Testis (tissue), 5 donors: ENCODE measurements at places on chromosomes 4 and X. TPM values are rescaled to one million over a fixed set of nuclear protein-coding genes. Genes with fewer than 3 reads are reported as not detected.

DNA sequence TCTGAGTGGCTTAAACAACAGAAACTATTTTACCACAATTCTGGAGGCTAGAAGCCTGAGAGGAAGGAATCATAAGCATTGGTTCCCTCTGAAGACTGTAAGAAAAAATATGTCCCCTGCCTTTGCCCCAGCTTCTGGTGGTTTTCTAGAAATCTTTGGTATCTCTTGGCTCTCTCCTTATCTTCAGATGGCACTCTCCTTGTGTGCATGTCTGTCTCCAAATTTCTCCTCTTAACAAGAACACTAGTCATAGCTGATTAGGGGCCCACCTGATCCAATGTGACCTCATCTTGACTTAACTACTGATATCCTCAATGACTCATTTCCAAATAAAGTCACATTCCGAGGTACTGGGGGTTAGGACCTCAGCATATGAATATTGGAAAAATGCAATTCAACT lies 635.0 kb upstream of the NR3C2 start:
- DNase-seq: no peak
- no peaks in the 10 kb centered on the region for H3K36me3 ChIP-seq
- H3K27ac ChIP-seq: no peak overlapping the region
- no peaks in the 10 kb centered on the region for H3K4me1 ChIP-seq

- H3K27ac ChIP-seq: no peak overlapping the region
- no peaks in the 10 kb centered on the region for H3K27me3 ChIP-seq
- H3K4me1 ChIP-seq: peaks cover 7% of the 10 kb centered on the region
- no peak for DNase-seq
Observed at GRCh38 chr4:2929469-2929868, 33.7 kb downstream of the NOP14 start.

GRCh38 chrX:73262991-73263390 lies 48.3 kb upstream of the NAP1L2 start:
- H3K4me1 ChIP-seq: no peaks in the 10 kb centered on the region
- no peak for DNase-seq
- no peaks in the 10 kb centered on the region for H3K27me3 ChIP-seq
- H3K27ac ChIP-seq: no peak overlapping the region

DNA sequence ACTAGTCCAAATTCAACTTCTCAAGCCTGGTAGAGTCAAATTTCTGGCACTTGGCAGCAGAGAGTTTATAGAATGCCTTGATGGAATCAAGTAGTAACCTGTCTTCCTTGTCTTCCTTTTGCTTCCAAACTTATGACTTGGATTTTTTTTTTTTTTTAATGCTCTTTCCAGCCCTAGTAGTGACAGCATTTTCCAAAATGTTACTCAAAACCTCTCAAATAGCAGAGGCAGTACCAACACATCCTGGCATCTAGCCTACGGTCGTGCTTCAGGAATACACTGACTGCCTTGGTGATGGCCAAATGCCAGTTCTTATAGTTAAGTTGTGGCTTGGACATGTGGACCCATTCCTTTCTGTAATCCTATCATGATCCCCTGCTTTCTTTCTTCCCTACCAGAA lies 46.0 kb downstream of the GALNT7 start:
- H3K4me3 ChIP-seq: no peak overlapping the region
- no peaks in the 10 kb centered on the region for H3K36me3 ChIP-seq
- no peak overlapping the region for H3K27ac ChIP-seq
- no peaks in the 10 kb centered on the region for H3K27me3 ChIP-seq
- DNase-seq: peak; percentile 36

DNA sequence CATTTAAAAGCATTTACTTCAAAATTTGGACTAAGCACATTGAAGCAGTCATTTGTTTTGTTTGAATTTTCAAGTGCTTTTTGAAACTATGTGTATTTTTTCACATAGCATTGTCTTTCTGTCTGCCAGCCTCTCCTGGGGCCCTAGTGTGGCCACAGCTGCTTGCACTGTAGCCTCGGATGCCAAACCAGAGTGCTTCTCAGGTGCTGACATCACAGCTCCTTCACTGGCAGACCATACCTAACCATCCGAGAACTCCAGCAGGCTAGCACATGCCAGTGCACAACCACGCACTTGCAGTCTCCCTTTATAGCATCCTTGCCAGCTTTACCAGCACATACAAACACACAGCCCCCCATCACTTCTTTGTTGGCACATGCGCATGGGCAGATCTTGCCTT lies 1019.7 kb downstream of the STPG2 start:
- no peaks in the 10 kb centered on the region for H3K27me3 ChIP-seq
- no peaks in the 10 kb centered on the region for H3K4me1 ChIP-seq
- H3K4me3 ChIP-seq: no peak overlapping the region
- no peak for DNase-seq
- no peaks in the 10 kb centered on the region for H3K36me3 ChIP-seq
- no peak overlapping the region for H3K27ac ChIP-seq

DNA sequence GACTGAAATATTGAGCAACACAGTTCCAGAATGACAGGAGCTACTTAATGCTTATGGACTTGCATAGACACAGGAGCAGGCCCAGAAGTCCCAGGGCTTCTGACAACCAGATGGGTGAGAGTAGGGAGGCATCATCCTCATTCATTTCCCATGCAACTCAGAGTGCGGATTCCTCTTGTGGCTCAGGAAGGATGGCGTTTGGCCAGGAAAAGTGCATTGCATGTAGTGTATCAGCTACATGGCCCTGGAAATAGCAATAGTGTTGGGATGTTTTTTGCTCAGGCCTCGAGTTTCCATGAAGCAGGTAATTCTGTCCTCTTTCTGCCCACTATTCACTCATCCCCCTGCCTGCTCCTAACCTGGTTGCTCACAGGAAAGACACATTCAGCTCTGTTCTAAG lies 136.6 kb downstream of the PDGFRA start:
- H3K4me1 ChIP-seq: no peaks in the 10 kb centered on the region
- DNase-seq: no peak
- H3K27ac ChIP-seq: no peak overlapping the region
- no peaks in the 10 kb centered on the region for H3K27me3 ChIP-seq
- H3K4me3 ChIP-seq: no peak overlapping the region

COX7B2 gene
- total RNA-seq: 14.3 TPM
